Dermis microvascular lymphatic vessel endothelial cell (primary cell): ENCODE measurements at places on chromosomes 16 and 17.

- no peak for DNase-seq
Observed at GRCh38 chr16:5865236-5865635, 767.6 kb upstream of the EEF2KMT start.

DNA sequence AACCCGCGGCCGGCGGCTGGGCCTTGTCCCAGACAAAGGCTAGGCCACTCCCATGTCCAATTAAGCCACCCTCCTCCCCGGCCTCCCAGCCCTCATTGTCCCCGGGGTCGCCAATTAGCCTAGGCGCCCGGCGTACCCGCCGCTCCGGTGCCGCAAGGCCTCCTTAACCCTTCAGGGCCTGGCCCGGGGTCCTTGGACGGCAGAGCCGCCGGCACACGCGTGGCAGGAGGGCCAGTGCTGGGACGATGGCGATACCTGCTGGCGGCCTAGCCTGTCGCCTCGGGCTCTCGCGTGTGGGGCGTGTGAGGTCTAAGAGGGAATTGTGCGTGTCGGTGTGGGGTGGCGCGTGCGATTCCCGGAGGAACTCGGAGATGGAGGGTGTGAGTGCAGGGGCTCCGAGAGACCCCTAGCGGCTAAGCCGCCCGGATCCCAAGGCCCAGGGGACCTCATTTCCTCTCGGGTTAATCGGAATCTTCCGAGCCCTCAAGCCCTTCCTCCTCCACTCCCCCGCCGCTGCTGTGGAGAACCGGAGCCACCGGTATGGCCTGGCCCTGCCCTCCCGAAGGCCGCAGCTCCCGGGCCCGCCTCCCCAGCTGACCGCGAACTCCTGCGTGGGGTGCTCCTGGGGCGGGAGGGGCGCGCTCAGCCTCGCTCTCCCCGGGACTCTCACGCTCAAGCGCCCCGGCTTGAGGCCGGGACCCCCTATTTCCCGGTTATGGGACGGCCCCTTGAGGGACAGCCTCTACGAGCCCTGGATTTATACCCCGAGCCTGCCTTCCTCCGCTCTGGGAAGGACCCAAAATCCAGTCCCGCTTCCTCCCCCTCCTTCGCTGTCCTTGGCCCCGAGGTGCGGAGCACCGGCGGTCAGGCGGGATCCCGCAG, 11.9 kb downstream of the TBX2 start:
- DNase-seq = peak; percentile 17

- DNase-seq = no peak
Observed at GRCh38 chr16:63617990-63618763, 1503.7 kb downstream of the CDH11 start.

DNA sequence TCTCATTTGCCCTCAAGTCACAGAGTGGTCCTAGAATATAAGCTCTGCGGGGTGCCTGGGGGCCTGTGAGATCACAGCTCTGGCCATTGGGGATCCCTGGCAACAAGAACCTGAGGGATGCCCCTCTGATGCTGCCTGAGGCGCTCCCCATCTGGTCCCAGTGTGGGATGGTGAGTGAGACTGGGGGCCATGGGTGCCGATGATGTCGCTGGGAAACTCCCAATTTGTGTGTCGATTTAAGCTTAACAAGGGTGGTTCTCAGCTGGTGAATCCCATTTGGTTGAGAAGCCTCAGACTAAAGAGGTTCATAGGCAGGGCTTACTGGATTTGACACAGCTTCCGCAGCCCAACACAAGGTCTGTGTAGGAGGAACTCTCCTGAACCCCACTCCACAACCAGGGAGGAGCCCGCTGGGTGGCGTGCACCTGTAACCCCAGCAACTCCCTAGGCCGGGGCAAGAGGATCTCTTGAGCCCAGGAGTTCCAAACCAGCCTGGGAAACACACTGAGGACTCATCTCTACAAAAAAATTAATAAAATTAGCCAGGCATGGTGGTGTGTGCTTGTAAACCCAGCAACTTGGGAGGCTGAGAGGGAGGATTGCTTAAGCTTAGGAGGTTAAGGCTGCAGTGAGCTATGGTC, 63.7 kb upstream of the SIAH1 start:
- no peak for DNase-seq

DNA sequence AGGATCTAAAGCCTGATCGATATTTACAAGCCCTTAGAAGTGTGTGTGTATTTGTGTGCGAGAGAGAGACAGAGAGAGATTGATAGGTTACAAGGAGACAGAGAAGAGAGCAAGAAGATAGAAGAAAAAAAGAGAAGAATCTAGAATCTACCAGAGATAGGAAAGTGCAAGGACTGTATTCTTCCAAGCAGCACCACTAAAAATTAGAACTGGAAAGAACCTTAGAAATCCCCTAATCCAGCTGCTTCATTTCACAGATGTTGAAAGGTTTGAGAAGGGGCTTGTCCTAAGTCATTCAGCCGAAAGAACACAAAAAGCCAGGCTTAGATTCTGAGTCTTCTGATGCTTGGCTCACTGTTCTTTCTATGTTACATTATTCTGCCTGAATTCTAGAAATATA, 92.2 kb downstream of the HS3ST3A1 start:
- DNase-seq = no peak

- DNase-seq = peak; percentile 33
Observed at GRCh38 chr16:29806641-29807425, 504 bp downstream of the MAZ start.

DNA sequence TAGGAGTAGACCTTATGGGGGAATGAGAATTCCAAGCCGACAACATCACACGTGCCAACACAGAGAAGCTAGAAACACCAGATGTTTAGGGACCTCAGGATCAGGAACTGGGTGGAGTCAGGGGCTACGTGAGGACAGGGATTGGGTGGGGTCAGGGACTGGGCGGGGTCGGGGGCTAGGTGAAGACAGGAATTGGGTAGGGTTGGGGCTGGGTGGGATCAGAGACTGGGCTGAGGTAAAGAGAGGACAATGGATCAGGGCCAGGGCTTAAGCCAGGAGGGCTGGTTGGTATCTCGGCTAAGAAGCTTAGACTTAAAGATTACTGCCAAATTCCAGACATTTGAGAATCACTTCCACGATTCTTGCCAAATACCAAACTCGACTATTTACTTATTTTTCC, 11.6 kb downstream of the TEKT5 start:
- DNase-seq = no peak

DNA sequence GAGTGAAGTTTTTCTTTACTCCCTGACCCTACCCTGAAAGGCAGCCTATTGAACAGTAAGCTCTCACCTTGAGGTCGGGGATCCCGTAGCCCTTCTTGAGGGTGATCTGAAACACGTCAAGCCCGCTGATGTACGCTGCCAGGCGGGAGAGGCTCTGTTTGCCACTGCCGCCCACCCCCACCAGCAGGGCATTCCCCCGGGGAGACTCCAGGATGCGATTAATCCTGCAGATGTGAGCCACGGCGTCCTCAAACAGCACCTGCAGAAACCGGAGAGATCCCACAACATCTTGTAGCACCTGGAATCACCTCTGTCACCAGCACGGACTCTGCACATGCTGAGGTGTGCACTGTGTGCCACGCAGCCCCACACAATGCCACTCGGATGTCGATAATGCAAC, 96.8 kb downstream of the PGS1 start:
- DNase-seq = no peak

GRCh38 chr17:63082273-63082861, 116.3 kb downstream of the TANC2 start:
- peak; percentile 58 for DNase-seq

DNA sequence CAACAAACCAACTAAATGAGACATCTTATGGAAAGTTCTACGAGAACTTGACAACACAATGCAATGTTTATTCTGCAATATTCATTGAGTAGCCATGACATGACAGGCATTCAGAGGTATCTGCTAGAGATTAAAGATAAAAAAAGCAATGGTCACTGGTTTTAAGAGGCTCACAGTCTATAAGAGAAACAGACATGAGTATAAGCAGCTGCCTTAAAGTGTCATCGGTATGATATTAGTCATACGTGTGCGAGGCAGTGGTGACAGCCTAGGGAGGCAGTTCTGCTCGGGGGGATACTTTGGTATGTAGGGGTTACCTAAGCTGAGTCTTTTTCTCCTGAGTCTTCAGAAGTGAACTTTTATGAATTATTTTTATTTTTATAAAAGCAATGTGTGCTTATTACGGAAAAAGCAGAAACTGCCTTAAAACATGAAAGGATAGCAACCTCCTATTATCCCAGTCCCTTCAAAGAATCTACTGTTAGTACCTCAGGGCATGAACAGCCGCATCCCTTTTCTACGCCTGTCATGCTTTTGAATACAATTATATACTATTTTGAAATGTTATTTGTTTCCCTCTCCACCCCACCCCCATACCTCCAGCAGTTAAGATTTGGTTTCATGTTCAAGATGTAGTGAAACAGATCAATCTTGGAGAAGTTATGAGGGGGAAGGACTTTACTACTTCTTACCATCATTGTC, 7.7 kb downstream of the ST6GALNAC1 start:
- DNase-seq = no peak

- no peak for DNase-seq
Observed at GRCh38 chr17:14091367-14091766, 22.1 kb downstream of the COX10 start.

DNA sequence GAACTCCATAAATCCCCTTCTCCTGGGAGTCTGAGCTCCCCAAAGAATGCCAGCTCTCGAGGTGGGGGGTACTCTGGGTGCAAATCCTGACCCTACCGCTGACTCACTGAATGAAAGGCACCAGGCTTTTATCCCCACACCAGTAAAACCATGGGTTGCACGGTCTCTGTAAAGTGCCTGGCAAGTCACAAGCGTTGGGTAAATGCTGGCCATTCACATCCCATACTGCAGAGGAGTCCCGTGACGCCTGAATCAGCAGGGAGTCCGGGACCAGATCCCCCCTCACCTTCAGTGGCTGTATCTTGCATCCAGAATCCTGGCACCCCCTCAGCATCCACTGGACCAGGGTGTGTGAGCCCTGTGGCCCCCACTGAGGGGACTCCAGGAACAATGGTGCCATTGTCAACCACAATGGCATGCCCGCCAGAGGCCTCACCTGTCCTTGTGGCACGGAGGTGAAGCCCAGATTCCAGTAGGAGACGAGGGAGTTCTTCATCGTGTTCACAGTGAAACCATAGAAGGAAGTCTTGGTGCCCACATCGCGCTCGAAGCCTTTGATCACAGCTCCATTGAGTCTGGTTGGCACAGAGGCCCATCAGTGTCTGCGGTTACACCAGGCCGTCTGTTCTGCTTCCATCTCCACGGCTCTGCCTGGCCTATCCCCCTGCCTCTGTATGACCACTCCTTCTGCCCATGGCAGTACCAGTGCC, 13.3 kb downstream of the ST6GALNAC2 start:
- DNase-seq = no peak

DNA sequence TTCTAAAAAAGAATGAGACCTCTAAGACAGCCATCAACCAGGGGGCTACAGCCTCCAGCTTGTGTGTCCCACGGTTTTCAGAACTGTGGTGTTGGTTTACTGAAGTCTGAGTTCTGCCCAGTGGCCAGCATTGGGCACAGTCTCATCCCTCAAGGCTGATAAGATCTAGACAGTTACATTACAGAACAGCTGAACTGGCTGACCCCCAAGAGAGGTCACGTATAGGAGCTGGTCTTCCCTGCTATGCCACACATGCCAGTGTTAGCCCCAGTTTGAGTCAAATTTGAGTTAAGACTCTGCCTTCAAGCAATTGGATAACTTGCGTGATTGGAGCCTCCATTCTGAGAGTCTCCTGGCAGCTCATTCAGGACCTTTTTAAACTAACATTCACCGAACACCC, 14.8 kb upstream of the NUP93 start:
- DNase-seq = no peak

GRCh38 chr16:82425661-82426060, 201.1 kb upstream of the CDH13 start:
- no peak for DNase-seq

GRCh38 chr16:57252148-57252721, 7.2 kb downstream of the ARL2BP start:
- no peak for DNase-seq

GRCh38 chr17:48202959-48203358, 95.4 kb downstream of the SNX11 start:
- no peak for DNase-seq

GRCh38 chr17:511833-512251, 159.2 kb upstream of the RPH3AL start:
- no peak for DNase-seq

DNA sequence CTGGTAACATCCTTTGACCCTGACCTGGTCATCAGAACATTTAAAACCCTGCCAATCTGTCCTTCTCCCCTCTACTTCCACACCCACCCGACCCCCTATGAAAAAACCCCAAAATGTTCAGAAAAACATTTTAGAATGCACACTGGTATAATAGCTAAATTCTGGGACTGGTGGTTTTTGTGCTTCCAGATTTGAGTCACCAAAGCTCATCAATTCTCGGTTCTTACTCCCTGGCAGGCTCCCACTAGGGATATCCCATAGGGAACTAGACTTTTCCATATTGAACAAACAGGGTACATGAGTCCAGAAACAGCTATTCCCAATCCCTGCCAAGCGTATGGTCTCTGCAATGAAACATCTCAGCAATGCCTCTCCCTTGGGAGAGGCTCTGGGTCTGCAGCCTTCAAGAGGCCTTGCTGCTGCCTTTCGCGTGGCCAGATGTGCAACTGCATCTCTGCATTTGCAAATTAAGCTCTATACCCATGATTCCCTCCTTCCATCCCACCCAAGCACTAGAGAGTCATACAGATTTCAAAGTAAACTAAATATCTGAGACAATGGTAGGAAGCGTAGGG, 67.7 kb downstream of the SMG6 start:
- no peak for DNase-seq

GRCh38 chr17:49297141-49297540, 64.9 kb downstream of the ZNF652 start:
- DNase-seq = no peak

DNA sequence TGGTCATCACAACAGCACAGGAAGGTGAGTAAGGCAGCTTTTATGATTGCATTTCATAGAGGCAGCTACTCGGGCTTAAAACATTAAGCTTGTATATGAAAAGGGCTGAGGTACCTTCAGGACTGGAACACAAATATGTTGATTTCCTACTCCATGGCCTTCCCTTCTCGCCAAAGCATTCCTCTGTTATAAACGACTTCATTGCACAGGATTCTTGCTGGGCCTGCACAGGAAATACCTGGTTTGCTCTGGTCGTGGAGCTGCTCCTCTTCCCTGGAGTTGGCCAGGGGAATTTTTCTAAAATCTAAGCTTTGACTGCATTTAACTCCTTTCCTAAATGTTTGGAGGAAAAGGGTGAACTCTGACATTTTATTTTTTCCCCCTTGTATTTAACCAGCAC, 49.0 kb downstream of the CHD9 start:
- no peak for DNase-seq

DNA sequence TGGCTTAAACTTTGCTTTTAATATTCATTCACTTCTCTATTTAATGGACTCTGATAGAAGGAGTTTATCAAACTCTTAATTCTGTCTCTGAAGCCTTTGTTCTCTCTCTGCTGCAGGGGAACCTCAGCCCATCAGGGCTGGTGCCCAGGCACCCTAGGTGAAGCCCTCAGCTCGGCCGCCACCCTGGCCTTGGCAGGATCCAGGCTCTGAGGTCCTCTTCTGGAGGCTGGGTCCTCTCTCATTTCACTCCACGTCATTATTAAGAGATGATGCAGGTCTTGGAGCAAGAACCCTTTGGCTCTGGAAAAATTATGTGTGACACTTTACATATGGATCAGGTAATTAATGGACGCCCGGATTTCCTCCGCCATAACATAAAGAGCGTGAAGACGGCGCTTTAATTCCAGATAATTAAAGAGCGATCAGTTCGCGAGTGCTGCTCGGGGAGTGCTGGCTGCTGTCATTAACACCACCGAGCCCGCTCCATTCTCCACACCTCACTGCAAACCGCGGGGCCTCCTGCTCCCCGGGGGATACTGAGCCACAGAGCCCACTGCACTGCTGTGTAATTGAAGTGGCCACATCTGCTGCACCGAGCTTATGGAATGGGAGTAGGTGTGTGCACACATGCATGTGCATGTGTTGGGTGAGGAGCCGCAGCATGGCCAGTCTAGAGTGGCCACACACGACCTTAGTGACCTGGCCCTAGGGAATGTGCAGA, 259.4 kb upstream of the TNRC6C start:
- no peak for DNase-seq
